Placental epithelial cell (primary cell): ENCODE measurements at places on chromosomes 12 and 14. TPM values are rescaled to one million over a fixed set of nuclear protein-coding genes. Genes with fewer than 3 reads are reported as not detected.

The POTEM gene
- total RNA-seq, result not detected in 2 replicates

The SOAT2 gene
- total RNA-seq, result not detected in 2 replicates

The NR1H4 gene
- not detected in 2 replicates for total RNA-seq

The TMEM30B gene
- total RNA-seq, result 9.0 and 10.6 TPM in 2 replicates

The COL2A1 gene
- under 0.01 and 1.5 TPM in 2 replicates for total RNA-seq

The NRDE2 gene
- 10.1 and 13.3 TPM in 2 replicates for total RNA-seq

The CRIP2 gene
- total RNA-seq, result 3.7 and 14.5 TPM in 2 replicates

The GALNT9 gene
- total RNA-seq, result not detected in 2 replicates

The ANGEL1 gene
- 8.6 TPM in 2 replicates for total RNA-seq

The ASIC1 gene
- 0.65 and 1.2 TPM in 2 replicates for total RNA-seq

The NEDD8 gene
- total RNA-seq, result 99.8 and 112 TPM in 2 replicates

The MTHFD1 gene
- total RNA-seq, result 22.0 and 22.1 TPM in 2 replicates

The OLR1 gene
- not detected in 2 replicates for total RNA-seq

The METTL25 gene
- total RNA-seq, result 16.3 and 17.7 TPM in 2 replicates

The BCL2L2 gene
- total RNA-seq, result 9.8 and 12.6 TPM in 2 replicates

The CD4 gene
- 0.98 and 1.2 TPM in 2 replicates for total RNA-seq

The KRT71 gene
- under 0.01 and 0.22 TPM in 2 replicates for total RNA-seq

The LPAR5 gene
- 5.1 and 10.7 TPM in 2 replicates for total RNA-seq

The SELPLG gene
- total RNA-seq, result 2.0 and 3.9 TPM in 2 replicates

The CIDEB gene
- total RNA-seq, result 9.0 and 11.0 TPM in 2 replicates

The HOXC11 gene
- total RNA-seq, result not detected in 2 replicates

The AMDHD1 gene
- 0.39 and 0.76 TPM in 2 replicates for total RNA-seq

The MSRB3 gene
- total RNA-seq, result 11.8 and 15.9 TPM in 2 replicates

The KCNA5 gene
- not detected in 2 replicates for total RNA-seq

The KRT79 gene
- not detected in 2 replicates for total RNA-seq

The DEGS2 gene
- under 0.01 and 0.39 TPM in 2 replicates for total RNA-seq

The CISTR gene
- total RNA-seq, result not detected in 2 replicates

The SRRM4 gene
- total RNA-seq, result under 0.01 TPM in 2 replicates

The CCDC177 gene
- total RNA-seq, result not detected in 2 replicates

The NFATC4 gene
- 41.8 and 59.3 TPM in 2 replicates for total RNA-seq

The PPFIA2 gene
- total RNA-seq, result not detected in 2 replicates

The PIANP gene
- not detected in 2 replicates for total RNA-seq

The BCL11B gene
- total RNA-seq, result 1.4 and 2.0 TPM in 2 replicates

The KRT86 gene
- total RNA-seq, result not detected in 2 replicates

The SLC7A7 gene
- total RNA-seq, result 3.5 and 28.5 TPM in 2 replicates

The TAS2R42 gene
- total RNA-seq, result not detected in 2 replicates

The OTX2 gene
- total RNA-seq, result not detected in 2 replicates

The BDKRB2 gene
- 0.22 and 2.4 TPM in 2 replicates for total RNA-seq

The FUT8 gene
- total RNA-seq, result 221 and 316 TPM in 2 replicates
